ENCODE measurements at places on chromosomes 1 and 21. TPM values are rescaled to one million over a fixed set of nuclear protein-coding genes. Genes with fewer than 3 reads are reported as not detected.

Gene MNDA
- under 0.01 TPM for total RNA-seq

Gene OR2T11
- not detected for total RNA-seq

Gene TLCD4
- total RNA-seq: 2.4 TPM

Gene GPR37L1
- total RNA-seq: not detected

Gene G0S2
- total RNA-seq: 11.2 TPM

Gene TINAGL1
- total RNA-seq: 50.3 TPM

Gene BRDT
- total RNA-seq: not detected

Gene SNX7
- total RNA-seq: 78.9 TPM

Gene SUMO3
- total RNA-seq: 80.7 TPM

Gene RIPK4
- total RNA-seq: 2.2 TPM

Gene TMCO1
- 87.6 TPM for total RNA-seq

Gene MAP3K21
- under 0.01 TPM for total RNA-seq

Gene TNFRSF4
- total RNA-seq: not detected

Gene CLIC6
- total RNA-seq: under 0.01 TPM

Gene B3GALT5
- under 0.01 TPM for total RNA-seq

Gene OR2AK2
- not detected for total RNA-seq

Gene MAEL
- not detected for total RNA-seq

Gene CYP4B1
- not detected for total RNA-seq

Gene C1orf94
- total RNA-seq: not detected

Gene PSRC1
- 5.4 TPM for total RNA-seq

Gene ARHGAP30
- total RNA-seq: not detected

Gene SH2D1B
- total RNA-seq: not detected

Gene SLC35D1
- total RNA-seq: 13.0 TPM

Gene HSPA6
- 0.88 TPM for total RNA-seq

Gene TNFRSF25
- total RNA-seq: 5.0 TPM

Gene AK2
- total RNA-seq: 139 TPM

Gene SH2D2A
- 0.29 TPM for total RNA-seq

Gene CENPL
- total RNA-seq: 12.1 TPM

Gene CD48
- total RNA-seq: not detected

Gene DLGAP3
- under 0.01 TPM for total RNA-seq

Gene ITGB2
- total RNA-seq: 15.2 TPM

Gene BRINP3
- total RNA-seq: not detected

Gene C1orf116
- not detected for total RNA-seq

Gene IRF6
- total RNA-seq: under 0.01 TPM

Gene BTBD8
- total RNA-seq: 5.8 TPM

Gene ATP6V1G3
- total RNA-seq: 0.36 TPM

Gene NAXE
- total RNA-seq: 63.7 TPM

Gene OLIG2
- not detected for total RNA-seq

Gene LHX8
- not detected for total RNA-seq

Gene CTSK
- total RNA-seq: 617 TPM

Gene PRKACB
- total RNA-seq: 22.1 TPM

Gene TCP10L
- 0.72 TPM for total RNA-seq

Gene ZSCAN20
- total RNA-seq: 11.2 TPM

Gene MTF2
- 15.9 TPM for total RNA-seq

Gene LAD1
- not detected for total RNA-seq

Gene POFUT2
- total RNA-seq: 35.8 TPM

Gene DNAJC6
- 10.5 TPM for total RNA-seq

Gene LCE1D
- not detected for total RNA-seq

Gene SLC25A34
- 1.5 TPM for total RNA-seq

Gene EPHA2
- 13.3 TPM for total RNA-seq

Gene SPATA17
- 1.5 TPM for total RNA-seq

Gene OVAAL
- total RNA-seq: not detected

Gene MR1
- 33.0 TPM for total RNA-seq

Gene GPR25
- not detected for total RNA-seq

Gene SARS1
- 392 TPM for total RNA-seq

Gene HAO2
- total RNA-seq: not detected

Measured in osteoblast (primary cell).